ENCODE measurements at places on chromosomes 5 and 9. TPM values are rescaled to one million over a fixed set of nuclear protein-coding genes. Genes with fewer than 3 reads are reported as not detected.

Gene CARTPT
- not detected for total RNA-seq

Gene ADAMTS2
- total RNA-seq, result 54.7 TPM

Gene CARD19
- total RNA-seq, result 23.9 TPM

Gene RFESD
- 4.1 TPM for total RNA-seq

All from articular chondrocyte of knee joint (primary cell).